Effector CD4-positive, alpha-beta T cell (primary cell): ENCODE measurements at places on chromosomes 4 and X.

GRCh38 chr4:111883557-111883999 lies 261.7 kb upstream of the FAM241A start:
- no peak for DNase-seq

DNA sequence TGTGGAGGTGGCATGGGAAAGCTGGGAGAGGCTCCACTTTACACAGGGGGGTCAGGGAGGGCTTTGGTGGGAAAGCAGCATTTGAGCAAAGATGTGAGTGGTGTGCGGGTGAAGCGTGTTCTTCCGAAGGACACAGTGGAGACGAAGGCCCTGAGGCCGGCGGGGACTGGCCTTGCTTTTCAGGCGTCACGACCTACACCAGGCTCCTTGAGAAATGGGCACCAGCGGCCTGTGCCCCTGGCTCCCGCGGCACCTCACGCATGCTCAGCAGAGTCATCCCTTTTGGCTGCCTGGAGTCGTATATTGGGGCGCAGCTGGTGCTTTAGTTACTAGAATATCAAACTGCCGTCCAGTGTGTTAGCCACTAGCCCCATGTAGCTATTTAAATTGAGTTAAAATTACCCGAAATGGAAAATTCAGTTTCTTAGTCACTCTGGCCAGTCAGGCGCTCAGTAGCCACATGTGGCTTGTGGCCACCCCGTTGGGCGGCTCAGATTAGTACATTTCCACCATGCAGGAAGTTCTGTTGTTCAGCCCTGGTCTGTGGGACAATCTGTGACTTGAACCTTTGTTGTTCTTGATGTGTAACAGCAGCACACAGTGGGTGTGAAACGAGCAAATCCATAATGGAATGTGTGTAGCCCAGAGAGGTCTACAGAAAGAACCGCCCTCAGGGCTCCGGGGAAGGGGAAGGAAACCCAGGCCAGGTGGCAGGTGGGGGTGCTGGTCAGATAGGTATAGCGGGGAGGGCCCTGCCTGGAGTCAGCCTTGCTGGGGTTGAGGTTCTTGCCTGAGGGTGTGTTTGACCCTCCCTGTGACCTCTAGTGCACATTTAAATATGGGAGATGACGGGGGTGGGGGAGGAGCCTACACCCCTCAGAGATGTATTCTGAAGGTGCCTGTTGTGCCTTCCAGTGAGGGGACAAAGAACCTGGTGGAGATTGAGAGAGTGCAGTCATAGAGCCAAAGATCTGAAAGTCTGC lies 30.4 kb downstream of the TBC1D14 start:
- DNase-seq: no peak

DNA sequence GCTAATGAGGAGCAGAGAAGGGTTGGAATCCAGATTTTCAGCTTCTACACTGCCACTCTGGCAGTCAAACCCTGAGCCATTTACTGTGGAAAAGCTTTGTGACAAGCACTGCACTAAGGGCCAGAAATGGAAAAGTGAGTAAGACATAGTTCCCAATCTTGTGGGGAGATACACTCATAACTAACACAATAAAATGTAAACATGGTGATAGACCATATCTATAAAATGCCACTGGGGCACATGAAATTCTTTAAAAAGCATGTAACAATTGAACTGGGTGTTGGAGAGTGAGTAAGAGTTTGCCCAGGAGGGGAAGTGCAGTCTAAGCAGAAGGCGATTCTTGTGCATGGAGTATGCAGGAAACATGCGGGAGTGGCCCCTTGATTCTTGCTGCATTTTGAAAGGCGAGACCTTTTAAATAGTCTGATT lies 32.0 kb upstream of the ANXA5 start:
- DNase-seq: no peak

DNA sequence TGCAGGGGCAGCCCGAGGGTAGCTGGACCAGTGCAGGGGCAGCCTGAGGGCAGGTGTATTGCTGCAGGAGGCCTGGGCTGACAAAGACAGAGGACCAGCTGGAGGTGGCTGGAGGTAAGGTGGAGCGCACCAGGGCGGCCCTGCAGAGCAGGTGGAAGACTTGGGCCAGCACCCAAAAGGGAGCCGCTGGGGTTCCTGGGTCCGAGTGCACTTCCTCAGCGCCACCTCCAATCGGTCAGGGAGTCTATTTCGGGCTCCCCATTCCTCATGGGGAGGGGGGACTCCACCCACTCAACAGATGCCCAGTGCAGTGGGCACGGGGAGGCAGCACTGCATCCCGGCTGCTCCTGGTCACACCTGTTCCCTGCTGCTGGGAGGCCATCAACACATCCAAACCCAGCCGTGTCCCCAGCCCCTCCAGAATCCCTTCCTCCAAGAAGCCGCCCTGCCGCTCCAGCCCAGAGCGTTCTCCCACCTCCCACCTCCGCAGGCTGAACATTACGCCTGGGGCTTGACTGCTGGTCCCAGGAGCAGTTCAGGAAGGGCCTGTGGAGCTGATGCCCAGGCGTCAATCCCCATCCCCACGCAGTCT lies 1.5 kb downstream of the LRPAP1 start:
- no peak for DNase-seq

GRCh38 chr4:109390115-109390768 lies 43.4 kb upstream of the SEC24B start:
- no peak for DNase-seq

DNA sequence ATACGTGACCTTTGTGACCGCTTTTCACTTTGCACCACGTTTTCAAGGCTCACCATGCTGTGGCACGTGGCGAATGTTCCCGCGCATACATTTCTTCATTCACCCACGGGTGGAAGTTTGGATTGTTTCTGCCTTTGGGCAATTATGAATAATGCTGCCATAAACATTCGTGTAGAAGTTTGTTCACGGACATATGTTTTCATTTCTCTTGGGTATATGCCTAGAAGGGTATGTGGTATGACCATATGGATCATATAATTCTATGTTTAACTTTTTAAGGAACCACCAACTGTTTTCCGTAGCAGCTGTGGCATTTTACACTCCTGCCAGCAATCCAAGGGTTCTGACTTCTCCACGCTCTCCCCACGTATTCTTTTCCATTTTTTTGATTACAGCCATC lies 60.9 kb upstream of the MXD4 start:
- DNase-seq: no peak

- DNase-seq: no peak
Measured at GRCh38 chrX:119541188-119541587, 24.0 kb downstream of the STEEP1 start.

DNA sequence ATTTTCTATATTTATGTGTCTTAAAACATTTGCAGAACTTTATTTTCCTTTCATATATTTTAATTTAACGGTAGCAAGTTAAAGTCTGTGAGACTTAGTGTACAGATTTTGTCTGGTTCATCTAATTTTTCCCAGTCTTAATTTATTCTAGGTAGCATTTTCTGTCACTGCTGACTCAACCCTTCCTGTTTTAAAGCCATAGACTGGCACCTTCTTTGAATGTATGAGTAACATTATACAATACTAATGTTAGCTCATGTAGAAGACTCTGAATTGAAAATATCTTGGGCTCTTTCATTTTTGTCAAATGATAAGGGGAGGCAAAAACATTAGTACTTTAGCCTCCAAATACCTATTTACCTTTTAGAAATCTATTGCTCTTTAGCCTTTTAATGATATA lies 43.6 kb downstream of the BLTP1 start:
- DNase-seq: no peak

DNA sequence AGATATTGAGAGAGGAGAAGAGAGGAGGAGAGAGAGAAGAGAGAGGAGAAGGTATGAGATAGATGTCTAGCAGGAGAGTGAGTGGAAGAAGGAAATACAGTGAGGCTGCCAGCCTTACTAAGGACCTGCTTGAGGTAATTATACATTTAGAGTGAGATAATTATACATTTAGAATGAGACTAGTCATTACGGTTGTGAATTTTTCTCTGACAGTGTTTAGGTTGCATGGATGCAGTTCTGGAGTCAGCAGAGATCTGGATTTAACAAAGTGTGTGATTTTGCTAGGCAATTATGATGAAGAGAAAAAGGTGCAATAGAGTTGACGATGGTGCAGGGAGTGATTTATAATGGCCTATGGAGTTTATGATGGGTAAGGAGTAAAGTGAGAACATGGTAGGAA lies 187.1 kb upstream of the ARX start:
- DNase-seq: no peak

- DNase-seq: no peak
Measured at GRCh38 chr4:48462363-48462762, 20.8 kb upstream of the SLC10A4 start.

- no peak for DNase-seq
Measured at GRCh38 chrX:29721152-29721551, 494.2 kb upstream of the MAGEB2 start.

- no peak for DNase-seq
Measured at GRCh38 chr4:75235359-75235951, 278.7 kb downstream of the RCHY1 start.

GRCh38 chr4:145482209-145483037 lies 770 bp downstream of the SMAD1 start:
- DNase-seq: no peak

GRCh38 chrX:65745427-65745826 lies 78.0 kb downstream of the MSN start:
- DNase-seq: no peak

GRCh38 chr4:169051761-169052593 lies 41.9 kb upstream of the CBR4 start:
- DNase-seq: no peak

GRCh38 chr4:98469771-98470170 lies 188.6 kb downstream of the TSPAN5 start:
- DNase-seq: no peak

GRCh38 chrX:49153467-49153866 lies 9.1 kb upstream of the MAGIX start:
- no peak for DNase-seq

- no peak for DNase-seq
Measured at GRCh38 chr4:99430106-99430505, 5.0 kb downstream of the ADH7 start.

GRCh38 chr4:148787831-148788477 lies 345.7 kb upstream of the NR3C2 start:
- no peak for DNase-seq

- no peak for DNase-seq
Measured at GRCh38 chr4:126731062-126731461, 901.7 kb upstream of the INTU start.

GRCh38 chr4:1584498-1584897 lies 99.6 kb downstream of the FAM53A start:
- DNase-seq: no peak

- DNase-seq: no peak
Measured at GRCh38 chr4:100286636-100287035, 96.4 kb upstream of the DDIT4L start.

DNA sequence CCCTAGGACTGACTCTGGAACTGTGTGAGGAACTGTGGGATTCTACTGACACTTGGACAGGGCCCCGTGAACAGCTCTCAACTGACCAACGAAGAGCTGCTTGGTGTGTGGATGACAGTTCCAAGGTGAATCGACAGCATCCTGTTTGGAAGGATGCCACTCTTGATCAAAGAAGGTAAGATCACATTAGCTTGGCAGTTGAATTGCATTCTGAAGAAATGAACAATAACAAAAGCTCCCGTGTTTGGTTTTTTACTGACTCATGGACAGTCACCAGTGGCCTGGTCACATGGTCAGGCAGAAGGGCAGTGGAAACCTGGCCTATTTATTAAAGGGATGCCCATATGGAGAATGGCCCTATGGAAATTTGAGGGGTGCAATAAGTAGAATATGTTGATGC lies 33.1 kb upstream of the GPR34 start:
- DNase-seq: no peak

DNA sequence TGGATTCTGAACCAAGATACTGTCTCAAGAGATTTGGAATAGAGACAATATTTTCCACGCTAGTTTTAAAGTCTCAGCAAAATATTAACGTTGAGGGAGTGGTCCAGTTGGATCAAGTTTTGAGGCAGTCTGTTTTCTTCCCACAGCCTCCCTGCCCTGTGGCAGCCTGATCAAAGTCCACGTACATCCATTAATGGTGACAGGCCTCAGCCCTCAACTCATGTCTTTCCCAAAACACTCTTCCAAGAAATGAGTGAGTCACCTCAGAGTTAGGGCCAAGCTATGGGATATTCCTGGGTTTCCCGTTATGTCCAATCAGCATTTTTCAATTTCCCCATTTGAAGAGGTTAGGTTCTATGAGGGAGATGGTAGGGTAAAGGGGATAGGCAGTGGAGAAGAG lies 28.5 kb downstream of the EGFL6 start:
- DNase-seq: no peak

DNA sequence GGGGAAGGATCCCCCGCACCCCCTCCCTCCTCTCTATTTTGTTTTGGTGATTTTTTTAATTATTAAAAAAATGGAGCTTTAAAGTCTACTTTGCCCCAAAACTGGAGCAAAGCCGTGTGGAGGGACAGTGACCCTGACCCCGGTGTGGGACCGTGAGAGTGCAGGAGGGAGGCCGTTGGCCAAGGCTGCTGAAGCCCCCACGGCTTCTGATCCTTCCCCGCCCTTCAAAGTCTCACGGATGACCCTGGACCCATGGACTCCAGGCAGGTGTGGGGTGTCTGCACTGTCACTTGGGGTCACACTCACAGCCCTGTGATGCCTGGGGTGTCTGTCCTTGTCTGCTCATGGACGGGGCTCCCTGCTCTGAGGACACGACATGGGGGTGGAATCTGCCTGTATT lies 133.3 kb downstream of the CPZ start:
- no peak for DNase-seq

GRCh38 chr4:154140869-154141268 lies 350.7 kb downstream of the DCHS2 start:
- no peak for DNase-seq

DNA sequence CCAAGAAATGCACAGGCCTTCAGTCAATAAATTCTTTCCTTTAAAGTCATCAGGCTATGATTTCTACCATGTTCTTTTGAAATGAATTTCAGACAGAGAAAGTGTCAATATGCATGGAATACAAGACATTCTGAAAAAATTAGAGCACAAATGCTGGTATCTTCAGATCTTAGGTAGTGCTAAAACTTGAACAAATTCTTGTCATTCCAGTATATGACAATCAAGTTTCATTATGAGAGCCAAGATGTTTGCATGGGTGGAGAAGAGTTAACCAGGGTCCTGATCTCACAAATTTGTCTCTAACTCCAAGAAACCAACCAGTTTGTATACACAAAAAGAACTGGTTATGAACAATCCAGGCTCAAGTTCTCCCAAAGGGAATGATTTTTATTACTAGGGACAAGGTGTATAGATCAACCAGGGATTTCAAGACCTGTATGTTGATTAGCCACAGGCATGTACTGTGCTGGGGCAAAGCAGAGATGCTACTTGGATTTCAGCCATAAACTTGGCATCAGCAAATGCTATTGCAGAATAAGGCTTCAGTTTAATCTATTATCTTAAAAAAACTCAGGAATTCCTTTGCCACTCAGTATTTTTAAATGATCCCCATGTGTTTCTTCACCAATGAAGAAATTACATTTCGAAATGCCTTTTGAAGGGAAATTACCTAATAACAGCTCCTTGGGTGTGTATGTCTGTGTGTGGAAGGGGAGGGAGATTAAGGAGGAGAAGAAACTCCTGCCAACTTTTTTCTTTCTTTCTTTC lies 69.7 kb downstream of the FANCB start:
- no peak for DNase-seq
